Suppressor macrophage (primary cell): ENCODE measurements at places on chromosomes 3 and 15.

DNA sequence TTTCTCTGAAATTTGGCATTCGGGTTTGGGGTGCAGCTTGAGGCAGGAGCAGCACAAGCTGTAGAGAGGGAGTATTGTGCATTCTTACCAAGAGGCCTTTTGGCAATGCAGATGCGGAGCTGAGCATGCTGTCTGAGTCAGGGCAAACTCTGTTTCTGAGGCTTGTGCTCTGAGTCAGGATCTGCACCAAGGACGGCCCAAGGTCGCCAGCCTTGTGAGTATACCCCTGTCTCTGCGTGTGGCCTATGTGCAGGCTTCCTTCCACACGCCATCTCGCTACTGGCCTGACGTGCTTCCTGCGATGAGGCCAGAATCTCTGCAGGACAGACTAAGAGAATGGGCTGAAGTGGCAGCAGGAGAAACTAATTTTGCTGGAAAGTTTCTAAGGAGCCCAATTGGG lies 83.8 kb upstream of the ROPN1 start:
- no peak for DNase-seq

DNA sequence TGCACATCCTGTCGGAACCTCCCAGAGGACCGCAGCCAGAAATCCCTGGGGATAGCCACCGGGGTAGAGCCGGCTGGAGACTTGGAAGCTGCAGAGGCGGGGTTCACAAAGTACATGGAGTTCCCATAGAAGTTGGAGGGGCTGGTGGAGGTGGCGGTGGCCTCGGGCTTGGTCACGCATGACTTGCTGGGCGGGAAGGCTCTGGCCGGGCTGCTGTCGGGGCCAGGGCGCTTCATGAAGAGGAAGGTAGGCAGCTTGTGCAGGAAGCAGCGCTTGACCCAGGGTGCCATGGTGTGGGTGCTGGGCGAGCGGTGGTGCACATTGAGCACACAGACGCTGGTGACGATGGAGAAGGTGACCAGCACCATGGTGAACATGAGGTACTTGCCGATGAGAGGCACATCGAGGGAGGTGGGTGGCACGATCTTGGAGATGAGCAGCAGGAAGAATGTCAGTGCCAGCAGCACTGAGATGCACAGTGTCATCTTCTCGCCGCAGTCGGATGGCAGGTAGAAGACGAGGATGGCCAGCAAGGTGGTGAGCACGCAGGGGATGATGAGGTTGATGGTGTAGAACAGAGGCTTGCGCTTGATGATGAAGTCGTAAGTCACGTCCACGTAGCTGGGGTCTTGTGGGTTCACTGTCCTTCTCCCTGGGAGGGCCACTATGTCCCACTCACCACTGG lies 8.4 kb upstream of the CHRNA3 start:
- no peak for DNase-seq

- DNase-seq, result no peak
Observed at GRCh38 chr3:81095956-81096355, 665.5 kb downstream of the GBE1 start.

DNA sequence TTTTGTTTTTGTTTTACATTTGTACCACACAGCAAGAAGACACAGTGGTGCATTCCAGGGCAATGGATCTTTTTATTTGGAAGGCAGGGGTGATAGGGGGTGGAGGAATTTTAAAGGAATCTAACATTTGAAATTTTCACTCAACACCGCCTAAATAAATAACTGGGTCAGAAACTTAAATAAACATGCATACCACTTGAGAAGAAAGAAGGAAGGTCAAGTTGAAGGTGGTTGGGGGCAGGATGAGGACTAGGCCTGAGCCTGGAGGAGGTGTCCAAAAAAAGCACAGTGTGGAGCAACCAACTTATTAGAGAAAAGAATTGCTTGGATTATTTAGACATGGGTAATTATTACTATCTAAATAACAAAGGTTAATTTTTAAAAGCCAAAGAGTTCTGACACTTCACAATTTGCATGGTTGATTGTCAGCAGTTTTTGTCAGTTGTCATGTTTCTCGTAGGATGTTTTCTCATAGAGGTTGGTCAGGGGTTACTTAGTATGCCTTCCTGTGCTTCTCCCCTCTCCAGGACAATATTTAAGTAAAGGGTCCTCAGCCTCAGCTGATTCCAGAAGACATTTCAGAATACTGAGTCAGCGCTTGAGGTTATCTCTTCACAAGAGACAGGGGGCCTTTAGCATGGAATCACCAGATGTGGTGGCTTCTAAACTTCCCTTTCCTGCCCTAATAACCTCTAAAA lies 173.7 kb upstream of the SLC2A2 start:
- no peak for DNase-seq

DNA sequence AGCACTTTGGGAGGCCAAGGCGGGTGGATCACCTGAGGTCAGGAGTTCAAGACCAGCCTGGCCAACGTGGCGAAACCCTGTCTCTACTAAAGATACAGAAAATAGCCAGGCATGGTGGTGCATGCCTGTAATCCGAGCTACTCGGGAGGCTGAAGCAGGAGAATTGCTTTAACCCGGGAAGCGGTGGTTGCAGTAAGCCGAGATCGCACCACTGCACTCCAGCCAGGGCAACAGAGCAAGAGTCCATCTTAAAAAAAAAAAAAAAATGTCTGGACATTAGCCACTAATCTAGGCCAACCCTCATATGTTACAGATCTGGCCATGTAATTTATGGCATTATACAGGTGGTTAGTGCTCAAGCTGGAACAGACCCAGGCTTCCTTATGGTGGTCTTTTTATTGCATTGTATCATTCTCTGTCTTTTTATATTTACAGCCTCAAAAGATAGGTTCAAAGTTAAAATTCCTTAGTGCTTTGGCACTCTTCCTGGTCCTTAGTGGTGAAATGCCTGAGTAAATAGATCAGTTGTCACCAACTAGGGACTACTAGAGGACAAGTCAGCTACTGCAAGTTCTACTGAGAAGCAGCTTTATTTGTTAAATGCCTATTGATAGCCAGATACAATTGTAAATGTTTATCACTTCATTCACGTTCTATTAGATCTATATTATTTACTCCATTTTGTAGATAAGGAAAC lies 16.0 kb downstream of the STARD9 start:
- DNase-seq, result peak; percentile 29

DNA sequence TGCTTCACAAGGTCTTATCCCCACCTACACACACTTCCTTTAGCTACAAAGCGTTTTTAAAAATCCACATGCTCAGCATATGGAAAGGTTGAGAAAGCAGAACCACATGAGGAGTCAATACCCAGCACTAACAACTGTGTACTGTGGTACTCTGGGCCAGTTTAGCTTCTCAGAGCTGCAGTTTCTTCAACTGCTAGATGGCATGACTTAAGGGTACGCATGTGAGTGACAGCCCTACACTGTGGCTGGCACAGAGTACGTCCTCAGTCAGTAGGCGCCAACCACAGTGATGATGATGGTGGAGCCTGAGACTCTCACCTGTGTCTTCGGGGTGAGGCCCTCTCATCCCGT lies 17.4 kb downstream of the CCDC12 start:
- DNase-seq, result peak; percentile 69

- no peak for DNase-seq
Observed at GRCh38 chr15:78216276-78217104, 17.9 kb downstream of the ACSBG1 start.

- no peak for DNase-seq
Observed at GRCh38 chr15:79881254-79881653, 15.6 kb downstream of the MTHFS start.

DNA sequence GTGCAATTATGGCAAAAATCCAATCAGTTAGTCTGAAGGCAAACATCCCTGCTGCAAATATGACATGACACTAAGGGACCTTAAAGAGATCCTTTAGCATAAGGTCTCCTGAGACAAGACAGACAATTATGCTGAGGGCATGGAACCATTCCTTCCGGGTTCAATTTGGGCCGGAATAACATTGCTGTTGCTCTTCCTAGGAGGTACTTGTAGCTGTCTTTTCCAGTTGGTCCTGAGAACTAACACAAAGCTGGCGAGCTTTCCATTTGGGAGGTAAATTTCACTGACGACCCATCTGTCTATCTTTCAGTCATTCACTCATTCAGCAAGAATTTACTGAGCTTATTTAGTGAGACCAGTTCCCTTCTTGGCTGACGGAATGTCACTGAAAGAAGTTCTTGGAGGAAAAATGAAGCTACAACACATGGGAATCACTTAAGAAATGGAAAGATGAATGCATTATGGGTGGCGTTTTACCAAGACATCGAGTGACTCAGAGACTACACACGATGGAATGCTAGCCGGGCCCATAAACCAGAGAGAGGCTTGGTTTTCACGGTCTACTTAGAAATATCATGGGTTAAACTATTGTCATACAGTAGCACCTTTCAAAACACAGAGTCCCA lies 215.5 kb downstream of the PDZRN3 start:
- DNase-seq, result no peak

DNA sequence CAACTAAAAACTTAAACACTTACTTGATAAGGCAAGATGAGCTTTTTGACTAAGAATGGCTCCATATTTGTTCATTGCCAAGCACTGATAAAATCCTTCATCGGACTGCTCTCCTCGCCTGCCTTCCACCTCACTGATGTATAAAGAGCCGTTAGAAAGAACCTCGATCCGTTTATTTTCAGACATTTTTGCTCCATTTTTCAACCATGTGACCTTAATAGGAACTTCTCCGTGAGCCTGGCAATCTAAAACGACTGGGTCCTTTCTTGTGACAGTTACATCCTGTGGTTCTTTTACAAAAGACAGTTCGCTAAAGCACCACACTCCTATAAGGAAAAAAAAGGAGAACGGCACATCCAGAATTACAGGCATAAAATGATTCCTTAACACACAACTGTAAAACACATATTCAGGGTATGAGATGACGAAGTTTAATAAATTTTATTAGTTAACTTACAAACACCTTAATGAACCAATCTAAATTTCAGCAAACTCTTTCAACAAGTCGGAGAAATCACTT lies 2.5 kb downstream of the PRTG start:
- no peak for DNase-seq

DNA sequence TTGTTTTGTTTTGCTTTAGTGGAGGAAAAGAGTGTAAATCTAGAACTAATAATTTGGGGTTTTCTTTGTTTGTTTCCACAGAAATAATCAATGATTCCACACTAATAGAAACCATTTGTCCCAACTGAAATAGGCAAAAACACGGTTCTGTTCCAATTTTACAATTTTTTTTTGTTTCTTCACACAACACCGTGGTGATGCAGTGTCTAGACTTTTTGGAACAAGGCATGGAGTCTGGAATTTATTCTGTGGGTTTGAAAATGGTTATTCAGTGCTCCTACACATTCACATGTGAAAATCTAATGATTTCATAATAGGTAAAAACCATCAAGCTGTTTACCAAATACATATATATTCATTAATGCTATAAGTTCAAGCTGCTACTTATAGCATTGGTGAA lies 629.0 kb upstream of the TGFBR2 start:
- no peak for DNase-seq

DNA sequence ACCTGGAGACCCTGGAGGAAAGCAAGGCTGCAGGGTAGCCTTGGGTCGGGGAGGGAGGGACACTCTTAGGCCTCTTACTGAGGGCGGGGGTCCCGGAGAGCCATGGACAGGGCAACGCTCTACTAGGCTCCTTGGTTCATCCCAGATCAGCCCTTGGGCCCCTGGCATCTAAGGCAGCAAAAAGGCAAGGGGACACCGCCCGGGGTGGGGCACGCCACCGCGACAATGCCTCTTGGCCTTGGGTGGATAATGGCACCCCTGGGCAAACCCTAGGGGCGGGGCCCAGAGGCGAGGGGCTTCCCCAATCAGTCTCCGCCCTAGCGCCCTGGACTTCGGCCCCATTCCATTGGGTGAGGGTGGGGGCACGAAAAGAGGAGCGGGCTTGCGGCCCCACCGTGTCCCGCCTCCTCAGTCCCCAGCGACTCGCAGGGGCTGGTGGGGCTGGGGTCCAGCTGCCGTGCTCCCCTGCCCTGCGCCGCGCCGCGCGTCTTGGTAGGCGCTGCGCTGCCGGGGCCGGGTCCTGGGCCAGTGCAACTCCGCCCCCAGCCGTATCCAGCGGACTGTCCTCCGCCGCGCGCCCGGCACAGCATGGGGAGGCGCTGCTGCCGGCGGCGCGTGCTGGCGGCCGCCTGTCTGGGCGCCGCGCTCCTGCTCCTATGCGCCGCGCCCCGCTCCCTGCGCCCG lies at the start of gene CHST13:
Gene CHST13 (plus strand): TSS at position 411 of the 684 bp plus-strand sequence. CDS start 178 bp downstream, at position 589.
- DNase-seq, result peak; percentile 78

DNA sequence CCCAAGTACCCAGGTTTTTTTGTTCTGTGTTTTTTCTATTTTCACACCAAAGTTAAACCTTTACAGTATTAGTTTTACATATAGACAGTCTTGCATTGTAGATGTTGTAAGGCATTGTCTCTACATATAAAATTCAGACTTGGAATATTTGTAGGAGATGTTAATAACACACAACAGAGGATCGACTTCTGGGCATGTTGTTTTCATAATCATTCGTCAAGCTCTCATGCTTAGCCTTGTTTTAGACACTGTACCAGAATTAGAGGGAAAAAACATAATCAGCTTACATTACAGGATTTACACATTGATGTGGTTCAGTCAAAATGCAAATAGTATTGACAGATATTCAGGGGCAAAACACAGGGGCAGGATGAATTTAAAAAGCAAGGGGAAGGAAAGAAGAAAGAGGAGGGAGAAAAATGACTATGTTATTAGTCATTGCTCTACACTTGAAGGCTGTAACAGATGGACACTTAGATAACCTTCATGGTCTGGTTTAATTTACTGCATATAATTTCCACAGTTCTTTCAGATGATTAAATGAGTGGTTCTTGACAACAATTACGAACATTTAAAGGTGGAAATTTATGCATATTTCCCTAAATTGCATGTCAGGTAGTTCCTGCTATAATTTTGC lies 7.5 kb downstream of the CMSS1 start:
- DNase-seq, result no peak

DNA sequence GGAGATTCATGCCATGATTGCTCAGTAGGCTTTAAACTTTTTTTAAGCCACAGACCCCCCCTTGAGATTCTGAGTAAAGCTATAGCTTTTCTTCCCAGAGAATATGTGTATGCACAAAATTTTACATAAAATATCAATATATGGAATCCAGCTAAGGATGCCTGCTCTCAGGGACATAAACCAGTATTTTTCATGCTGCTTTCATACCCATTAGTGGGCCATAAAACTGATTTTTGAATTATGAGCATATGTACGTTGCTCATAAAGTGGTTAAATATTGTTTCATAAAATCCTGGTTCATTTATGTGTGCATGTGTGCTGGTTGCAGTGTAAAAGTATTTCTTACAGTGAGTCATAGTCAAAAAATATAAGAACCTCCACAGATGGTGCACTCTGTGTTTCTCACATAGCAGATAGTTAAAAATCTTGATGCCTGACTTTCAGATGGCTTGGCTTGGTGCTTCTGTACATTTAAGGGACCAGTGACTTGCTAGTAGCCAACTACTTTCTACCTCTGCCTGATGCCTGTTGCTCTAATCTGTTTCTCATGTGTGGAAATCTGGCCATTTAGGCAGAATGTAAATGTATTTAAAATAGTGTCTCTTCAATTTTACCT lies 71.9 kb downstream of the ARHGEF26 start:
- DNase-seq, result no peak
